ENCODE measurements at places on chromosomes 6 and 20.
A peak's percentile ranks its signal among the peaks of the same experiment; 100 is the strongest.

DNA sequence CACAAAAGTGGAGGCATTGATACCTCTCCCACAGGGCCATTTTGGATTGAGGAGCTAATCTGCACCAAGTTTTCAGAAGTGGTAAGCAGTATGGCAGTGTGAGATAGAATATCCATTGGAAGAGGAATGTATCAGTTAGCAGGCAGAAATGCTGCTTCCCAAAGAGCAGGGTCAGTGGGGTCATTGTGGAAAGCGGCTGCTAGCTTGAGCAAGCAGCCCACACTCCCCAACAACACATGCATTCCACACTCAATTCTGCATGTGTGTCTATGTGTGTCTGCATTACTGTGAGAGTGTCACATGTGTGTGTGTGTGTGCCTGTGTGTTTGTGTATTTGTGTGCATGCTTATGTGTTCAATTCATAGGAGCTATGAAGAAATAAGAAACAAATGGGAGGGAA is 190.9 kb upstream of the FOXA2 start:
- DNase-seq: no peak

- DNase-seq: no peak
Measured at GRCh38 chr20:38040276-38040675, 6.7 kb downstream of the RPRD1B start.

DNA sequence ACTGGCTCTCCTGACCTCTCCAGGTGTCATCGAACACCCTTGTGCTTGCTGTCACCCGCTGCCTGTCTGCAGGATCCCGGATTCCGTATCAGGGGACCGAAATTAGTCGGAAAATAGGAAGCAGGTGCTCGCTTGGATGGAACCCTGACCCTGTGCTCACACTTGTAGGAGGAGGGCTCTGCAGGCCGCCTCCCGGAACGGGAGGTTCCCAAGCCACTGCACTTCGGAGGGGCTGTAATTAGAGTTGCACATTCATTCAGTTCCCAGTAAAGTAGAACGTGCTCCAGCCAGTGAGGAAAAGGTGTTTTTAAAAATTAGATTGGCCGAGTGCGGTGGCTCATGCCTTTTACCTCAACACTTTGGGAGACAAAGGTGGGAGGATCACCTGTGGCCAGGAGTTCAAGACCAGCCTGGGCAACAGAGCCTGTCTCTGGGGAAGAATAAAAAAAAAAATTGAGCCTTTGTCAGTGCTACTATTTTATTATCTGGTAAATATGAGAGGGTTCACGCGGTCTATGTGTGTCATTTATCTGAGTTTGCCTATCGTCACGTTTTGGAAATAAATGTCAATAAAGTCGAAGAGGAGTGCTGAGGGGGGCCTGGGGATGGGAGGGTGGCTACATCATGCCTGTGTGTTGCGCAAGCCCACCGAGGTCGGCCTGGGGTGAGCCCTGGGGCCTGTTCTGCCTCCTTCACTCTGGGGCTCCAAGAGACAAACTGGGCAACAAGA is 1.5 kb upstream of the GMEB2 start:
- no peak for DNase-seq

- no peak for DNase-seq
Measured at GRCh38 chr6:160028487-160029275, 59.8 kb downstream of the IGF2R start.

- DNase-seq: no peak
Measured at GRCh38 chr20:63733117-63733516, 3.3 kb upstream of the LIME1 start.

GRCh38 chr20:64177787-64178186 is 13.5 kb downstream of the MYT1 start:
- no peak for DNase-seq

DNA sequence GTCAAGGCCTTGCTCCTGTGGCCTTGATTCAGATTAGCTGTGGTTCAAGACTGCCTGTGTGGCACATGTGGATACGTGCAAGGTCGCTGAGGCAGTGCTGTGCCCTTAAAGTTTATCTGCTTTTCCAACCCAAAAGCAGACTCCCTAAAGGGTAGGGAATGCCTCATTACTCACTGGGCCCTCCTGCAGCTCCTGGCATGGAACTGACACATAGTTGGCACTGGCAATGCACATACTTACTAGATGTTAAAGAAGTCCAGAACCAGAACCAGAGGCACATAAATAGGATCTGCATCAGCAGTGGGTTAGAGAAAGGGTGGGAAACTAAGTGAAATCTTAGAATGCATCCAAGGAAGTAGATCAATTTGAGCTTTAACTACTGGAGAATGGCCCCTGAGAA is 90.6 kb upstream of the MLN start:
- no peak for DNase-seq

DNA sequence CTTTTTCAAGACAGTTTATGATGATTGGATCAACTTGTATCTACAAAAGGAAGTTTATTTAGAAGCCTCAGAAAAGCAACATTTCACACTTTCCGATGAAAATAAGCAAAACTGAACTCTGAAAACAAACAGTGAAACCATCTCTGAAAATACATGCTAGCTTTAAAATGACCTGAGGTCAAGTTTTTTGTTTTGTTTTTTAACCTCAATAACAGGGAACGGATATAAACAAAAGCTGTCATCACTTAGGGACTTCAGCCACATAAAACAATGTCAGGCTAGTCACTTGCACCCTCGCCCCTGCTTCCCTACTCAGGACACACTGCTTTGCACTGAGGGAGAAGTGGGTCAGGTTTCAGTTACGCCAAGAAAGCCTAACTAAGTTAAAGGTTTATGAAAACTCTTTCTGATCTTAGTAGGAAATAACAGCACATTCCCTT is 11.6 kb downstream of the BACH2 start:
- no peak for DNase-seq

GRCh38 chr6:42339991-42340401 is 111.7 kb downstream of the TRERF1 start:
- no peak for DNase-seq

DNA sequence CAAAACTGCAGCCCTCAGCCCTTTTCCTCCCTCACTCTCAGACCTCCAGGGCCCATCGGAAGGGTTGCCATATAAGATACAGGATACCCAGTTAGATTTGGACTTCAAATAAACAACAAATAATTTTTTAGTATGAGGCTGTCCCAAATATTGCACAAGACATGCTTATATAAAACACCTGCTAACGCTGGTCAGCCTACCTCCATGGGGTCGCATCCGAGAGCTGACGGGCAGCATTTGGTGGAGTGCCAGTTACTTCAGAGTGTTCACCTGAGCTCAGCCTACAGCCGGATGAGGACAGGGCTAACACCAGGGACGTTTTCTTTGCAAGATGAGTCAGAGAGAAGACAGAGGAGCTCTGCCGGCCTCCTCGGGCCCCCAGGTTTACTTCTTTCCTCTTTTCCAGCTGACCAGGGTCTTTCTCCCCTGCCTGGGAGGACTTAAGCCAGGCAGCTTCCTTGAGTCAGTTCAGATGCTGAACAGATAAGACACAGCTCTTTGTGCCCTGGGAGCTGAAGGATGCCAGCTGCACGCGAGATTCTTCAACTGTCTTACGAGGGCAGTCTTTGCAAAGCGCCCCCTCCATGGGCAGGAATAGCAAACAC is 141.2 kb upstream of the KCNG1 start:
- no peak for DNase-seq

- no peak for DNase-seq
Measured at GRCh38 chr20:11452326-11452725, 465.4 kb upstream of the BTBD3 start.

DNA sequence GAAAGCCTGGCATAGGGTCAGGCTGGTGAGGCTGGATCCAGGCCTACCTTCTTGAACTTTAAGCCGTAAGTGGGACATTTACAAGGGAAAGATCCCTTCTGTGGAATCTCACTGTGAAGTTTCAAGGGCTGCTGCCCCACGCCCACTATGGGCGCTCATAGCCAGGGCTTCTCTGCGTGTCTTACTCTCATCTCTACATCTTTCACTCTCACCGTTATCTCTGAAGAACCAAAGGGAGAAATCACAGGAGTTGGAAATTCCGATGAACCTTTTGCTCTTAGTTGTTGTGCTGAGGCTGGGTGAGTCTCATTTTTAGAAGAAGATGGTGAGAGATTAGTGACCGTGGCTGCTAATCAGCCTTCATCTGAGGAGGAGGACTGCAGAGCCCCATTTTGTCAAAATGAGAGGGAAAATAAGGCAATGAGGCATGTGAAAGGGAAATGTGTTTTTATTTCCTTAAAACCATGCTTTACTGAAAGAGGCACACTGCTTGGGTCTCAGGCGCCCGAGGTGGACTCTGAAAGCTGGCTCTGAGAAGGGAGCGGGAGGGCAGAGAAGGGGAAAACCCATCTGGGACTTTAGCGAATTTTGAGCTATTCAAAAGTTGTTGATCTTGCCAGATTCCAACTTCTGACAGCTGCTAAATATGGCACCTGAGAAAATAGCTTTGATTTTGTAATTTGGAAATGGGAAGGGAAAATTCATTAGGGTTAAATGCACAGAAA is 301.5 kb downstream of the CLIC5 start:
- DNase-seq: no peak

GRCh38 chr6:40295251-40295950 is 291.8 kb downstream of the LRFN2 start:
- DNase-seq: no peak

DNA sequence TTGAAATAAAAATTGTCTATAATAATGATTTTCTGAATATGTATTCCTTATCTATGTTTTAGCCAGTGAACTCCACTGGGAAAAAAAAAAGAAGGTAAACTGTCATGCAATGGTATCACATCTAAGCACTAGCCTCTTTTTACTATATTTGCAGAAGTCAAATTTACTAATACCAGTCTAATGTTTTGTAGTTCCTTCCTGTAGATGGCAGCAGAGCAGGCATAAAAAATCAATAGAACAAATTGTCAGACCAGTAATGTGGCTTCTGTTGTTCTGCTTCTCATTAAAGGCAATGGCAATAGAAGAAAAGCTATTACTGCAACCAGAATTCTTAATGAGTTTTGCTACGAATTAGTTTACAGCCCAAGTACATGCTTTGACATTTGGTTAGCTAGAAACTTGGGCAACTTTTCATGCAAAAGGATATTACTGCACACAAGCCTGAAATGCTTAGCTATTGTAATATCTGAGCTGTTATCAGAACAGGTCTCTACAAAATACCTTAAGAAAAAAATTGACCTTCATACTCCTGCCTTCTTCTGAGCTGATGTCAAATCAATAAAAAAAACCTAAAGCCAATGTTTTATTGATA is 476.9 kb downstream of the KHDRBS2 start:
- no peak for DNase-seq

- peak; percentile 12 for DNase-seq
Measured at GRCh38 chr6:1201547-1202200, 110.2 kb upstream of the FOXQ1 start.

- DNase-seq: no peak
Measured at GRCh38 chr20:53555816-53556215, 37.8 kb downstream of the ZNF217 start.

- DNase-seq: no peak
Measured at GRCh38 chr20:17109307-17109706, 117.5 kb upstream of the PCSK2 start.

GRCh38 chr6:107625264-107625663 is 135.3 kb downstream of the SOBP start:
- DNase-seq: no peak

DNA sequence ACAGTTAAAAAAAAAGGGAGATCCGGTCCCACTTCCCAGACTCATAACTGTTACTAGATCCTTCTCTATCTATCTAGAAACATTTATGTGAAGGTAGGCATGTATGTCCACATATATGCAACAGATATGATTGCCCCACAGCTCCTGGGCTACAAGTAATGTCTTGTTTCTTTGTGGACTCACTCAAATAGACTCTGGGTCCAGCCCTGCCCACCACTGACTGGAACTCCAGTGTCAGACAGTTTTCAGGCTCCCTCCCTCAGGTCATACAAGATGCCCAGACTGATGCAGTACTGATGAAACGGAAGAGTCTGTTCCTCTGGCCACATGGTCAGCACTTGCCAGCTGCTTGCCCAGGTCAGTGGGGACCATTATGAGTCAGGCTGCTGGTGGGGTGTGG is 30.8 kb upstream of the IER3 start:
- DNase-seq: no peak

- no peak for DNase-seq
Measured at GRCh38 chr6:32816746-32817204, at the start of gene HLA-DOB. Gene HLA-DOB (minus strand): TSS chr6:32817002. CDS start chr6:32816951, 51 bp downstream.

DNA sequence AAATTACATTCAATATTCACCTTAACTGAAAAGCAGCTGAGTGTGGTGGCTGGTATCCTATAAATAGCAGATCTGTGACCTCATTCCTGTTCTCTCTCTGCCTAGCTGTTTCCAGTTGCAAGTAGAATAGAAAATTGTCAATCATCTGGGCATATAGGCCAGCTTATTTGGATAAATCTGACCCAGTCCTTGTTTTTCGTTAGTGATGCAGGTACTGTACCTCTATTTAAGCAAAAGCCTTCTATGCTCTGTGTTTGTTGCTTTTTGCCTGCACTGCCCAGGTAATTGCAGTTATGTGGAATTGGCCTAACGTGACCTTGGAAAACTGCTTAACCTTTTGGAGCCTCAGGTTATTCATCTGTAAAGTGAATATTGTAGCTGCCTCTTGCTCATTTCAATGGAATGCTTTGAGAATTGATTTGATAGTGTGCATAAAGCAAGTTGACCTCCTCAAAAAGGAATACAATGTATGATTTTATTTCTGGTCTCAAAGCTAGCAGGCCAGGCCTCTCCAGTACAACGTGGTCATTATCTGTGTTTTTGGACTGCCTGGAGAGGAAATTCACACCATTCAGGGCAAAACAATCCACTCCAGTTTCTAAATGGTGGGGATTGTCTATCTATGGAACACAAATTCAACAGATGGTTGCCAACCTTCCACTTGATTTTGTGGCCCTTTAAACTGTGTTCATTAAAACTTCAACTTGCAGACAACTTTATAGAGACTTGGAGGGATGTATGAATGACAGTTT is 508.7 kb upstream of the CITED2 start:
- DNase-seq: no peak

GRCh38 chr20:43942667-43943285 is 28.1 kb downstream of the TOX2 start:
- DNase-seq: no peak

DNA sequence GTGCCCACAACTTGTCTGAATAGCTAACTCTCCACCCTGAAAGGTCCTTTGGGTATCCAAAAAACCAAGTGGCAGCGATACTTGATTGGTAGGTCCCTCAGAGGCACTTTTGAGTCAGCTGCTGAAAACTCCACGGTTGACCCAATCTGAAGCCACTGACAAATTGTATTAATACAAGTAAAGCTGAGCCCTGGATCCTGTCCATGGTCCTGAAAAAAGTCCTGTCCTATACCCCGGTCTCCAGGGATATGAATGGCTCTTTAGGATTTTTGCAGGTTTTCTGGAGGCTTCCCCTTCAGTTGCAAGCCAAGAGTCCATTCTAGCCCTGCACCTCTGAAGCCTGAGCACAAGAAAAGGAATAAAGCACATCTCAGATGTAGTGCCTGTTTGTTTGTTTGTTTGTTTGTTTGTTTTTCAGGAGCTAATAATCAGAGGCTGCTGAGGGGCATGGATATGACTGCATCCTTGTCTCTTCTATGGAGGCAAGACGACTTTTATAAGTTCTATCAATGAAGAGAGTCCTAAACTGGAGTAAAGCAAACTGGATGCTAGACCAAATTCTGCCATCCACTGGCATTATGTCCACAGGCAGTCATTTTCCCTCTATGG is 1.7 kb upstream of the SLC12A5 start:
- no peak for DNase-seq

Measured in stimulated activated CD8-positive, alpha-beta memory T cell treated with anti-CD3 and anti-CD28 coated beads, Interleukin-4, amount 100 ng/mL, for 24 hours (primary cell).